ENCODE measurements at places on chromosomes 2 and 18.

- no peak for DNase-seq
Measured at GRCh38 chr2:28822036-28822435, 11.4 kb downstream of the SPDYA start.

DNA sequence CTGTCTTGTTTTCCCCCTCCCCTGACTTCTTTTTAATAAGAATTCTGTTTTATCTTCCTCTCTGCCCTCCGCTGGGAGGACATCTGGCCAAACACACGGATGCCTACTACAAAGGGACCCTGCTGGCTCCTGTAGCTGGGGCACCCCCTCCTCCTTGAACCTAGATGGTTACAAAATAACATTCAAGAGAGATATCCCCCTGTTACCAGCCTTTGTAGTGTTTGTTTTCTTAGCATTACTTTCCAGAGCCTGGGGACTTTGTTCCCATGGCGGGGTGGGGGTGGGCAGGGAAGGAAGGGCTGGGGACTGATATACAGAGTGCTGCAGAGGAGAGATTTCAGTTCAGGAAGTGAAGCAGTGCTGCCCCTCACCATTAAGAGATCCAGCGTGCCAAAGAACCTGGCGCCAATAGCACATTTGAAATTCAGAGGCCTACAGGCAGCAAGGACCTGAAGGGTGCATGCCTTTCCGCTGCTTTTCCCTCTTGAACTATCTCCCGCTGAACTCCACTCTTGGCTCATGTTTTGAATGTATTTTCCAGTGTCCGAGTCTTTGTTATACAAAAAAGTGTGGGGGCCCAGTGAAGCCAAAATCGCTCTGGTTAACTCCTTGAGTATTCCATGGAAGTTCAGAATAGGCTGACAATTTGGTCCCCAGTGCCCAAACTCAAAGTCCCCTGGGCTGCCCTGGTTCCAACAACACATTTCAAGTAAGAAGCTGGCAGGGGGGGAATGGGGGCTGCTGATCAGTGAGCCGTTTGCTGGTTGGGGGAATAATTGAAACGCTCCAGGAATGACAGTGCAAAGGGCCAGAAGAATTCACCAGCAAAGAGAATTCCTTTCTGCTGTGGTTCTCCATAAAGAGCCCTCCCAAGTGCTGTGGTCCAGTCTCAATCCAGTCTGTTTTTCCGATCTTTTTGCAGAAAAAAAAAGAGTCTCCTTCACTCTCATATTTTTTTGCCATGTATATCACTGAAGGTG lies 94.8 kb upstream of the THOC1 start:
- DNase-seq: no peak

DNA sequence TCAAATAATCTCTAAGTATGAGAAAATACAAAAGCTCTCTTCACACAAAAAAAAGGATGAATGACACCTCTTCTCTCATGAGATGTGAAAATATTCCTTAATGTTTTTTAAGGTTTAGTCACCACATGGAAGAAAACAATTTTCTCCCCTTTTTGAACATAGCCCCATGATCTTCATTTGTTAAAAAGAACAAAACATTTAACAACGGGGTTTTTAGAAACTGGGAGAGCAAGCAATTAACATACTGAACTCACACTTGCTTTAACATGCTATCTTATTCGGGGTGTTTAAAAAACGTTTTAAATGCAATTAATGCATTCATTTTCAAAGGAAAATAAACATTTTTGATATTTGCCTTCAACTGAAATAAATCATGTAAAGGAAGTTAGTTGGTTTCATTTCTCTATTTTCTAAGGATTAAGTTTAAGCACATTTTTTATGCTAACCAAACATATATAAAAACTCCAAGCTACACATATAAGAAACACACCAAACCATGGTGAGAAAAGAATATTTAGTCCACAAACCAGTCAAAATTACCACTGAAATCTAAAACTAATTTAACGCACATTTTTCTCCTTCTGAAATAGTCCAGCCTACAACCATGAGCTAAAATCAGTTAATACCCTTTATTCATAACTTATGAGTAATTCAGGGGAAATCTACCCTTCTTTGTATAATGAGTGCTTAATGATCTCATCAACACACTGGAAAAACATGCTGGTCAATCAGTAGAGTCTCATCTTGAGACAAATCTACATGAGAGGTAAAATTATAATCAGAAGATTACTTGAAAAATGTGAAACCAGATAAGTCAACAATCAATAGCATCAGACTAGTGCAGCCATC lies 8.2 kb downstream of the FBXO11 start:
- no peak for DNase-seq

- no peak for DNase-seq
Measured at GRCh38 chr2:239495175-239495574, 94.4 kb upstream of the HDAC4 start.

DNA sequence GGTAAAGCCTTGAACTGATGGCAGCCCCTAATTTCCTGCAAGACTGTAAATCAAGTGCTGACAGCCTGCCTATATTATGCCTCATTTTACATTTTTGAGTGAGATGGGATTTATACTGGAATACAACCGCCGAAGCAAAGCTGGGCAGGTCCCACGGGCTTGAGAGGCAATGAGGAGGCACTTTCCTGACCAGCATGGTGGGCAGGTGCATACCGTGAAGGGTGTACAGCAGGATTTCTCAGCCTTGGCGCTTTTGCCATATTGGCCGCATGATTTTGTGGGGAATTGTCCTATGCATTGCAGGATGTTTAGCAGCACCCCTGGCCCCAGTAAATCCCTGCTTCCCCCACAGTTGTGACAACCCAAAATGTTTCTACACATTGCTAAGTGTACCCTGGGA lies 22.8 kb downstream of the CEP68 start:
- DNase-seq: no peak

GRCh38 chr2:9772035-9772998 lies 71.0 kb upstream of the TAF1B start:
- no peak for DNase-seq

DNA sequence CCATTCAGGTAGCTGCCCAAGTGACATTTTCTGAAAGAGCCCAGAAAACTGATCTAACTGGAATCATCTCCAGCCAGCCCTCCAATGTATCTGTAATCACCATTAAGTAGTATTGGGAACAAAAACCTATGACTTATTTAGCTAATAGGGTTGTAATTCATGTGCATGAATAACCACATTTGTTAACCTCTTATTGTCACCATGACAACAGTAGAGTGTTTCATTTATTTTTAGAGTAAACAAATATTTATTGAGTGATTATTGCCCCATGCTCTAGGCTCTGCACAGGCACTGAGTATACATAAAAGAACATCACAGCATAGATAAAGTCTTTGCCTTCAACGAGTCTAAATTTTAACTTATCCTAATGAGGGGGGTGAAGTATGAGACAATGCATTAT lies 265.4 kb upstream of the UBE2E3 start:
- no peak for DNase-seq
